ENCODE measurements at places on chromosomes 5 and 9.

- DNase-seq, result no peak
Measured at GRCh38 chr5:138874771-138875551, at the start of gene LRRTM2. TSS of gene LRRTM2 (minus strand) at chr5:138875335. CDS start at chr5:138874911, 424 bp downstream.

DNA sequence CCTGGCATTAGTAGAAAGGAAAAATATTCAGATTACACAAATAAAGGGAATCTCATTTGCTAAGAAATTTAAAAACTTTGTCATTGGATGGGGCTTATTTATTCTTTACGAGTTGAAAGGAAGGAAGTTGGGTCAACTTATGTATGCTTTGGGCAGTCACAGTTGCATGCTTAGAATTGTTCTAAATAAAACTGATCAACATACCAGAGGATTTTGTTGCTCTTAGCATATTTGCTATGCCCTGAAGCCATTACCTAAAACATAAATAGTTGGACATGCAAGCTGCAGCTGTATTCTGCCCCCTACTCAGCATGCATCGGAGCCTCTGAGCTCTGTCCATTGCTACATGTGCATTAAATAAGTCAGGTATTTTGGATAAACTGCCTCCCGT is 172.7 kb upstream of the MEF2C start:
- DNase-seq, result no peak

DNA sequence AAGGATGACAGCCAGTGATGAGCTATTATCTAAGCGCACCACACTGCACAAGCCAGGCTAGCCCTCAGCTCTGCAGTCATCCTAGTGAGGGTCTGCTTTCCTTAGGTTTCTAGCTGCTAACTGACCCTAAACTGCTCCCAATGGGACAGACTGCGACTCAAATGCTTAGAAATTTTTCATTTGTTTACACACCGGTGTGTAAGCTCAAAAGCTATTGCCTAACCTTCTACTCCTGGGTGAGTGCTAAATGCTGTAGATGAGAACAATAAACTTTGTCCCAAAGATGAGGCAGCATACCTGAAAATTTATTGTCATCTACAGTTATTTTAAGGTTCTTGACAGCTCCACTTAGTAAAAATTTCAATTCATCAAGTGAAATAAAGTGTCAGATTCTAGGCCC is 311.4 kb downstream of the TMEM167A start:
- no peak for DNase-seq

GRCh38 chr5:42036379-42036778 is 111.3 kb downstream of the FBXO4 start:
- DNase-seq, result no peak

DNA sequence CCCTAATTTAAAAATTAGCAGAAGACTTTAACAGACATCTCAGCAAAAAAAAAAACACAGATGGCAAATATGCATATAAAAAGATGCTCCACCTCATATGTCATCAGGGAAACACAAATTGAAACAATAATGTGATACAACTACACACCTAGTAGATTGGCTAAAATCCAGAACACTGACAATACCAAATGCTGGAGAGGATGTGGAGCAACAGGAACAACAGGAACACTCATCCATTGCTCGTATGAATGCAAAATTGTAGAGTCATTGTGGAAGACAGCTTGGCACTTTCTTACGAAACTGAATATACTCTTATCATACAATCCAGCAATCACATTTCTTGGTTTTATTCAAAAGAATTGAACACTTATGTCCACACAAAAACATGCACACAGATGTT is 22.1 kb downstream of the MCIDAS start:
- no peak for DNase-seq

GRCh38 chr5:150758203-150758530 is 650 bp downstream of the DCTN4 start:
- no peak for DNase-seq

- no peak for DNase-seq
Measured at GRCh38 chr5:65938256-65938655, 11.9 kb downstream of the ERBIN start.

GRCh38 chr5:102483736-102484135 is 15.1 kb downstream of the SLCO6A1 start:
- DNase-seq, result no peak

- DNase-seq, result no peak
Measured at GRCh38 chr5:179906294-179906794, 1.4 kb downstream of the TBC1D9B start.

- DNase-seq, result no peak
Measured at GRCh38 chr9:131177898-131178297, 52.5 kb downstream of the NUP214 start.

DNA sequence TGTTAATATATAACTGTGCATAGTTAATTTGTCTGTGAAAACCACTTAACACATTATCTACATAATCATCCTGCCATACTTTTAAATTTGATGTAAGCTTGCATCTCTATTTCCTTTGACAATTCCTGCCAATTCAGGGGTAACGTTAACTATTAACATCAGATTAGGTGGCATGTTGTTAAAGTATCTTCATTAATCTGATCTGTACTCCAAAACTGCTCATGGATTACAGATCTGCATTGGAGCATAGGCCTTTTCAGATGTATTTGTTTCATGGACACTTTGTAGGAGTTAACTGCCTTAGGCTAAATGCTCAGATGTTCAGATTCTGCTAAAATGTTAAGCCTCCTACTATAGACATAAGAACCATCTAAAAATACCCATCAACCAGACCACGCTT is 3.1 kb downstream of the RPS6 start:
- DNase-seq, result no peak

GRCh38 chr9:77166193-77166592 is 11.1 kb upstream of the VPS13A start:
- DNase-seq, result no peak

GRCh38 chr5:1476181-1476966 is 31.1 kb upstream of the SLC6A3 start:
- DNase-seq, result no peak

- DNase-seq, result no peak
Measured at GRCh38 chr5:152425083-152425482, 20.0 kb upstream of the NMUR2 start.

- no peak for DNase-seq
Measured at GRCh38 chr5:26681861-26682260, 356.5 kb downstream of the CDH9 start.

GRCh38 chr9:121975801-121976277 is 117.3 kb downstream of the TTLL11 start:
- DNase-seq, result no peak

DNA sequence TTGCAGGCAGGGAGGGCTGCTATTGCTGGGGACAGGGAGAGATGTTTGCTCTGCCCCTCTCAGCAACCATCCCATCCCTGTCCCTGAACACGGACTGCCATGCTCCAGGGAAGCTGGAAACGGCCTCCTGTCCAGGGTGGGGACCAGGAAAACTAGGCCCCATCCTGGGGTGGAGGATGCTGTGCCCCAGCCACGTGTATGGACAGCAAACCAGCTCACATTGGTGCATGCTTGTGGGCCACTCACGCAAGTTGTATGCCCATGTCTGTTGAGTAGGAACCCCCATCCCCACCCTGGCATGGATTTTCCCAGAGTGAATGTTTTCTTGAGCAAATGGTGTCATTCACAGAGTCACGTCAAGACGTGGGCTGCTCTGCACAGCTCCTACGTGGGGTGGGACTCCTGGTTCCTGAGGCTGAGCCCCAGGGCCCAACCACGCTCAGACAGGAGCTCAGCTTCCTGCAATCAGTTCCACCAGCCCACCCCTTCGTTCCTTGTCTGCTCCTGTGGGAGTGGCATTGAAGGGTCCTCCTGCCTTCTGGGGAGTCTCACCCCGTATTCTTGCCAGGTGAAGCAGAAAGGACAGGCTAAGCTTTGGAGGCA is 4.6 kb downstream of the UNC5A start:
- DNase-seq, result no peak

DNA sequence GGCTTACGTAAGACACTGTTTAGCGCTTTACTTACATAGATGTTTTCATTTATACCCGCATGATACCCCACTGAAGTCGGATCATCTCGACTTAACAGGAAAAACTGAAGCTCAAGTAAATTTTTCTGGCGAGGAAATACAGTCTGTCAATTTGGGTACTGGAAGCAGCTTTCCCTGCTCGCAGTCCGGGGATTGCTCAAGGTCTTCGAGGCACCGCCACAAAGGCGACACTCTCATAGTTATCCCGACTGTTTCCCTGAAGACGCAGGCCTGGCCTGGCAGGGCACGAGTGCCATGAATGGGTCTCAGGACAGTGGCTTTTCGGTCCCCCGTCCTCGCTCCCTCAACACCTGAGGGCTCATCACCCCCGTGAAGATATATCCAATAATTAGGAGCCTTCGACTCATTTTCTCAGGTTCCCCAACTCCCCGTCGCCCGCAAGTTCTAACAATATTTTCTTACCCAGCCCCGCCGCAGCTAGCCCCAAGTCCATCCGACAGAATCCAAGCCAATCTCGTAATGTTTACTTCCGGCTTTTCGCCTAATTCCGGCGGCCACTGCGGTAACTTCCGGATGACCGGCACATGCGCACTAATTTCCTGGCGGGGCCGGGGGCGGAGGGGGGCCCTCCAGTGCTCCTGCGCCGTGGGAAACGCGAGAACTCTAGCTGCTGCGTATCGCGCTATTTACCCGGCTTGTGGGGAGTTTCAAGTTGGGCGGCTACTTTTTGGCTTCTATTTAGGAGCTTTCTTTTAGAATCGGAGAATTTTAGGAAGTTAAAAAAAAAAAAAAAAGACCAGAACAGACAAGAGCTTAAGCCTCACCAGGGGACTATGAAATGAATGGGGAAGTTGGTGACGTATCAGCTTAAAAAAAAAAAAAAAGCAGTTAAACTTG is at the start of gene SLU7:
TSS of gene SLU7 (minus strand) at position 521 of the 897 bp plus-strand sequence. CDS start 3,787 bp downstream, outside the sequence.
- DNase-seq, result peak; percentile 80

DNA sequence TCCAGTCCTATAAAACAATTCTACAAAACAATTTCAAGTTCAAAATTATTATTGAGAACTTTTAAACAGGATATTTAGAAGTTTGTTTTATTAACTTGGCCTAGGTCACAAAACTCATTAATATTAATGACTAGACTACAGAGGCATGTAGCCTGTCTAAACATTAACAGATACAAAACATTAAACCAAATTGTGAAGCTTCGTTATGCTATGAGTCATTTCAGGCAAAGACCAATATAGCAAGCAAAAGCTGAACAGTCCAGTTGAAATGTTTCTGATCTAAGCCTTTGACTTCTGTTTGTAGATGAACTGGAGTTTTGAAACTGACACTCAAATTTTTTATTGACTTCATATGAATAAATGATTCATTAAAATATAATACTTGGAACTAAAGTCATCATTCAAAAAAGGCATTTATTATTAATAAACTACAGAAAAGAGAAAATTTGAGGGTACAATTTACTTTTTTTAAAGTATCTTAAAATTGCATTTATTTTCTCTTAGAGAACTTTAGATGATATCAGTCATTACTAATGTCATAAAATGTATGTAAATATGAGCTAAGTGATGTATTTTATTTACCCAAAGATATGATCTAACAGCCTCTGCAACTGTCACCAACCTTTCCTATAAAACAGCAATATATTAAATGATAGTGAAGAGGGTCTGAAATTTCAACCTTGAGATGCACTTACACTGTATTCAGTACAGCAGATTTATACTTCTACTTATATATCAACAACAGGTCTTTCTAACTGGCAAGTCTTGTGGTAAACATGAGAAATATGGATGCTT is 188.8 kb downstream of the COMMD10 start:
- no peak for DNase-seq

GRCh38 chr9:128405077-128405779 is 15.4 kb upstream of the CERCAM start:
- DNase-seq, result no peak

- DNase-seq, result no peak
Measured at GRCh38 chr9:113651896-113652295, 188.4 kb downstream of the RGS3 start.

GRCh38 chr9:71662082-71662481 is 106.2 kb downstream of the CEMIP2 start:
- no peak for DNase-seq

DNA sequence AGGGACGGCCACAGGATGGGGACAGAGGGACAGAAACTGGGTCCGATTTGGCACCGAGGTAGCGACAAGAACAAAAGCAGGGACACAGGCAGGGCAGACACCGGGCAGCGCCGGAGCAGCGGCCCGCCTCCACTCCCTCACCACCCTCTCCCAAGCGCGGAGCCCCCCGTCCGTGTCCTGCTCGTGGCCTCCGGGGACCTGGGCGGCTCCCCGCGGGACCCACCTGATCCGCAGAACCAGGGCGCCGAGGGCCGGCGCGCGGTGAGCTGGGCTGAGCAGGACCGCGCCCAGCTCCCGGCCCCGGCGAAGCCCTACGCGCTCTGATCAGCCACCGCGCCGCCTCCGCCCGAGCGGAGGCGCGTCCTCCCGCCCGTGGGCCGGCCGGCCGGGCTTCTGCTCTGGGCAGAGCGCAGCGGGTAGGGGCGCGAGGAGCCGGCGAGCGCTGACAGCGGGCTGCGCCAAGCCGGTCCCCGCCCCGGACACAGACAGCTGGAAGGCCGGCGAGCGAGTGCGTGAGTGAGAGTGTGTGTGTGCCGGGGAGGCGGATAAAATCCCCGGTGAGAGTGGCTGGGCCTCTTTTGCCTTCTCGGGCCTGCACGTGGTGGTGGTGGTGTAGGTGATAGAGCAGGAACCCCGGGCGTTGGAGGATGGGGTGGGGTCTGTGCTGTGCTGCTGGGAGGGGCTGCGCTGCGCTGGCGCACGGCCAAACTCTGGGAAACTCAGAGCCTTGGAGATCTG is at the start of gene GGTA1:
TSS of gene GGTA1 (minus strand) at position 418 of the 738 bp plus-strand sequence. CDS start 31,922 bp downstream, outside the sequence.
- no peak for DNase-seq

- no peak for DNase-seq
Measured at GRCh38 chr5:68352166-68352565, 136.6 kb downstream of the PIK3R1 start.

DNA sequence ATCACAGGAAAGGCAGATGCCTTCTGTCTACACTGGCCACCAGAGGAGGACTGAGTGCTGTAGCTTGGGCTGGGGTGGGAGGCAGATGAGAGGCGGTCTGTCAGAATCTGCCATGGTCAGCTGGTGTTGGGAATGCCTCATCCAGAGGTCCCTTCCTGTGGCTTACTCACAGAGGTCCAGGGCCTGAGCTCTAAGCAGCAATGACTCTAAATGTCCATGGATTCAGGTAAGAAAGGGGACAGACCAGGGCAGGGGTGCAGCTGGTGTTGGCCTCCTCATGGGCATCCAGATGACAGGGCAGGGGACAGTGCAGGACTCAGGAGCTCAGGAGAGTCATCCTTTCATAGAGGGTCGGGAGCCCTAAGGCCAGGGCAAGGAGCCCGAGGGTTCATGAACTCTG is 165.0 kb downstream of the ICE1 start:
- DNase-seq, result no peak

Measured in activated CD8-positive, alpha-beta memory T cell treated with anti-CD3 and anti-CD28 coated beads for 1 hour (primary cell).